ENCODE measurements at places on chromosomes 2 and 18.

- H3K4me3 ChIP-seq: no peak overlapping the region
- peaks cover 48% of the 10 kb centered on the region for H3K36me3 ChIP-seq
- H3K27me3 ChIP-seq: no peaks in the 10 kb centered on the region
- no peaks in the 10 kb centered on the region for H3K4me1 ChIP-seq
- no peak for DNase-seq
Measured at GRCh38 chr2:63604666-63605065, 15.9 kb downstream of the MDH1 start.

GRCh38 chr2:172402198-172402597 lies 25.2 kb upstream of the ITGA6 start:
- no peak overlapping the region for H3K4me3 ChIP-seq
- DNase-seq: no peak
- H3K36me3 ChIP-seq: no peaks in the 10 kb centered on the region
- H3K27ac ChIP-seq: no peak overlapping the region

GRCh38 chr2:168633200-168633599 lies 169.2 kb upstream of the NOSTRIN start:
- no peak overlapping the region for H3K4me3 ChIP-seq
- DNase-seq: no peak
- no peak overlapping the region for H3K27ac ChIP-seq
- peaks cover 30% of the 10 kb centered on the region for H3K4me1 ChIP-seq

DNA sequence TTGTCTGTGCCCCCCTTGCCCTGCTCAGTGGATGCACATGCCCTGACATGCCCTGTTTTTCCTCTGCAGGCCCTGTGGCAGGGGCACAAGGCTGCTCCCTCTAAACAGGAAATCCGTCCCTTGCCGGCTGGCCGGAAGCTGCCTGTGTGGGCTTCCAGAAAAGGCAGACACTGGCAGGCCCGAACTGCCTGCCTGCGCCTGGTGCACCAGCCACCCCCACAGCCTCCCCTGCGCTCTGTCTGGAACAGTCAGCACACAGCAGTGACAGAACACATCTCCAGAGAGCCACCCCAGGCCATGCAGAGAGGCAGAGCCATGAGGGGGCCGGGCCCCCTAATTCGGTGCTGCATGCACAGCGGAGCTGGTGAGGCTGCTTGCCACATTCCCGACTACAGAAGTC lies 33.5 kb downstream of the LOXHD1 start:
- H3K4me1 ChIP-seq: no peaks in the 10 kb centered on the region
- H3K4me3 ChIP-seq: no peak overlapping the region
- DNase-seq: no peak
- no peaks in the 10 kb centered on the region for H3K36me3 ChIP-seq
- no peaks in the 10 kb centered on the region for H3K27me3 ChIP-seq

DNA sequence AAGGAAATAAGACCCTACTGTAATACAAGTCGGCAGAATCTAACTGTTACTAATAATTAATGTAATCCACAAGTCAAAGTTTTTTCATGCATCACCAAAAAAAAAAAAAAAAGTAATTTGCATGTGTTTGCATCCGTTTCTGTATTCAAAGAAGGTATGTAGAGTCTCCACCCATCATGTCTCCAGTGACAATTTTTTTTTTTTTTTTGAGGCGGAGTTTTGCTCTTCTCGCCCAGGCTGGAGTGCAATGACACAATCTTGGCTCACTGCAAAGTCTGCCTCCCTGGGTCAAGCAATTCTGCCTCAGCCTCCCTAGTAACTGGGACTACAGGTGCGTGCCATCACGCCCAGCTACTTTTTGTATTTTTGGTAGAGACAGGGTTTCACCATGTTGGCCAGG lies 24.2 kb upstream of the NFU1 start:
- H3K27ac ChIP-seq: no peak overlapping the region
- H3K27me3 ChIP-seq: no peaks in the 10 kb centered on the region
- DNase-seq: no peak
- no peaks in the 10 kb centered on the region for H3K36me3 ChIP-seq
- H3K4me1 ChIP-seq: peaks cover 4% of the 10 kb centered on the region

DNA sequence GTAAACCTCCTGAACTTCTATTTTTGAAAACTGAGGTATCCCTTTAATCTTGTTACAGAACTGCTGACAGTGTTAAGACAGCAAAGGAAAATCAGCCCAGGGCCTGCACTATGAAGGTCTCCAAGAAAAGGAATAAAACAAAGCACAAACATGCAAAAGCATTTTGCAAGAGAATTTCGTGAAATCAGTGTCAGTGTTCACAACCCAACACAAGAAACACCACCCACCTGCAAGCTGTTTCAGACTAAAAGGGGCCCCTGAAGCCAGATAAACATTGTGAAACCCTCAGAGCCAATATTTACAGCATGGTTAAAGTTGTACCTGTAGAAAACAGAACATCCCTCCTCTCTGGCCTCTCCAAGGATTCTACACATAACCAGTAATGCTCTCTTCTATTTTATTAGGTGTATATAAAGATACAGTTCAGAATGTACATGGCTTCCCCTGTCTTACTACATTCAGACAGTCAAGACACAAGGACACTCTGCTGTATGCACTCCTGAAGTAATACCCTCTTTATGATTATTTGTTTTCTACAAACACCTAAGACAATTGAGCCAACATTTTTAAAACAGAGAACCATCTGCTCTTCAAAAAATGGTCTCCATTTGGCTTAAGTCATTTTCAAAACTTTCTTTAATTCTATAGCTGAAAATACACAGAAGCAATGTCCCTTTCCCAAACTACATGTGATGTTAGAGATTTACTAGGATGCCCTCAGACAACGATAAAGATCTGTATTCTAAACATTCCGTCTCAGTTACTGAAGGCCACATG lies 149.5 kb upstream of the ZFP36L2 start:
- H3K4me1 ChIP-seq: peaks cover 10% of the 10 kb centered on the region
- H3K4me3 ChIP-seq: no peak overlapping the region
- H3K27ac ChIP-seq: no peak overlapping the region
- H3K27me3 ChIP-seq: no peaks in the 10 kb centered on the region
- no peak for DNase-seq

DNA sequence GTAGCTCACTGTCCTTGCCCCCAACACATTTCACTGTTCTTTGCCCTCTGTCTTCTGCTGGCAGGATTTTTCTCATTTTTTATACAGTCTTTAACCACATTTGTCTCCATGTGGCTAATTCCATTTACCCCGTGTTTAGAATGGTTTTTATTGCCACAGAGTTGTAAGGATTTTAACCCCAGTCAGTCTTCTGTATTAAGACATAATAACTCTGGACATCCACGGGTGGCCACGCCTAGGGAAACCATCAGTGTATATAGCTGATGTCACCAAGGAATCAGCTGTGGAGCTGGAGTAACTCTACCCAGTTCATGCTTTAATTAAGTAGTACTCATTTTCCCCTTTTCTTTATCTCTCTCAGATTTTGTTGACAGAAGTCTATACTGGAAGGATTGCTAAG lies 139.8 kb downstream of the MAP4K4 start:
- H3K36me3 ChIP-seq: peaks cover 23% of the 10 kb centered on the region
- H3K27me3 ChIP-seq: no peaks in the 10 kb centered on the region
- 0 out of 2 replicates have a peak, but pooled peaks cover 4% of the 10 kb centered on the region for H3K4me1 ChIP-seq
- DNase-seq: no peak
- no peak overlapping the region for H3K4me3 ChIP-seq
- no peak overlapping the region for H3K27ac ChIP-seq

DNA sequence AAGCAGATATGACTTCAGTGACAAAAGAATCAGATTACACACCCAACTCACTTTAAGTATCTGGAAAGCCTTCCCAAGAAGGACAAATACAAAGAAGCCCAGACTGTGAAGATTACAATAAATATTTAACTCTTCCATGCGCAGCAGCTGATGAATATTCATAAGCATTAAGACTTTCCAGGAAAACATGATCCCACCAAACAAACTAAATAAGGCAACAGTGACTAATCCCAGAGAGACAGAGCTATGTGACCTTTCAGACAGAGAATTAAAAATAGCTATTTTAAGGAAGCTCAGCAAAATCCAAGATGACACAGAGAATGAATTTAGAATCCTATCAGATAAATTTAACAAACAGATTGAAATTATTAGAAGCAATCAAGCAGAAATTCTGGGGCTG lies 108.2 kb upstream of the UBE2E3 start:
- DNase-seq: no peak
- no peak overlapping the region for H3K27ac ChIP-seq
- H3K4me1 ChIP-seq: no peaks in the 10 kb centered on the region
- no peaks in the 10 kb centered on the region for H3K27me3 ChIP-seq
- no peaks in the 10 kb centered on the region for H3K36me3 ChIP-seq
- H3K4me3 ChIP-seq: no peak overlapping the region
